ENCODE measurements at places on chromosomes 6 and 20.
A peak's percentile ranks its signal among the peaks of the same experiment; 100 is the strongest.

- DNase-seq: no peak
These were observed 46.0 kb upstream of the DACT2 start for GRCh38 chr6:168365422-168366165.

- DNase-seq: no peak
These were observed 111.7 kb upstream of the SLC22A23 start for GRCh38 chr6:3568396-3569082.

DNA sequence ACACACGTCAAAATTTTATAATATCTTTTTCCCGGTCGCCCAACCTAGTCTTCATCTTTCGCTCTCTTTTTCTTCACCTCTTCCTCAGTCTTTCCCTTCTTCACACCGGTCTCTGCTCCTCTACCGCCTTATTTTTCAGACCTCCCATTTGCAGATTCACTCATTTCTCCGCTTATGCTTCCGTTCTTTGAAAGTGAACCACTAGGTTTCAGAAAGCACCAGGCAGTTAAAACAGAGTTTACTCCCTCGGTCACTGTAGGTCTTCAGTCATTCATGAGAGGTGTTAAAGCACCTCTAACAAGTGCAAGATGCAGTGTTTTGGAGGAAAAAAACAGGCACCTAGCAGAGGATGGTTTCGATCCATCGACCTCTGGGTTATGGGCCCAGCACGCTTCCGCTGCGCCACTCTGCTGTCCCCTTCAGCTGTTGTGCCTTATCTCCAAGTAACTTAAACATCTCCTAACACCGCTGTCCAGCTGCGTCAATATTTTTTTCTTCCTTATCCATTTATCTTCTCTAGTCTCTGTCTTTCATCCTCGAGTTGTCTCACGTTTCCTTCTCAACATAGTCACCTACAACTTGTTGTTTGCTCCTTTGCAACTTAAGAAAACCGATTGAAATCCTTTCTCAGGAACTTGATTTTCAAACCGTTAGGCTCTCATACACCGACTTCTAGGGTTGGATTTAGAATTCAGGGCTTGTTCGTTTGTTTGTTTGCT, 119.7 kb upstream of the ZNF184 start:
- peak; percentile 15 for DNase-seq

DNA sequence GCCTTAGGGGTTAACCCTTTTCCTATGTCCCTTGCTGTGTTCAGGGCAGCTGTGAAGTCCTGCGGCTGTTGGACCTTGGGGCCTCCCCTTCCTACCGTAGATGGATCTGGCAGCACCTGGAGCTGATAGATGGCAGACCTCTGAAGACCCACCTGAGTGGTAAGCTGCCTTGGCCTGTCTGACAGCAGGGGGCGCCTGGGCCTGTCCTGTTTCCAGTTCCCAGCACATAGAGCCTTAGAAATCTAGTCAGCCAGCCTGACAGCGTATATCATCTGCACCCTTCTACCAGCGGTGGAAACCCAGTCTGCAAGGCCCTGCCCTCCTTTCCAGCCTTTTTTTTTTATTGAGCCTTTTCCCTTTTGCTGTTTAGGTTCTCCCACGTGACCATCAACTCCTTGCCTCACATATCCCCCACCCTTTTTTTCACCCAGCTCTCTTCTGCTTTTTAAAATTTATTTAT, 26.6 kb downstream of the CNBD2 start:
- peak; percentile 81 for DNase-seq

DNA sequence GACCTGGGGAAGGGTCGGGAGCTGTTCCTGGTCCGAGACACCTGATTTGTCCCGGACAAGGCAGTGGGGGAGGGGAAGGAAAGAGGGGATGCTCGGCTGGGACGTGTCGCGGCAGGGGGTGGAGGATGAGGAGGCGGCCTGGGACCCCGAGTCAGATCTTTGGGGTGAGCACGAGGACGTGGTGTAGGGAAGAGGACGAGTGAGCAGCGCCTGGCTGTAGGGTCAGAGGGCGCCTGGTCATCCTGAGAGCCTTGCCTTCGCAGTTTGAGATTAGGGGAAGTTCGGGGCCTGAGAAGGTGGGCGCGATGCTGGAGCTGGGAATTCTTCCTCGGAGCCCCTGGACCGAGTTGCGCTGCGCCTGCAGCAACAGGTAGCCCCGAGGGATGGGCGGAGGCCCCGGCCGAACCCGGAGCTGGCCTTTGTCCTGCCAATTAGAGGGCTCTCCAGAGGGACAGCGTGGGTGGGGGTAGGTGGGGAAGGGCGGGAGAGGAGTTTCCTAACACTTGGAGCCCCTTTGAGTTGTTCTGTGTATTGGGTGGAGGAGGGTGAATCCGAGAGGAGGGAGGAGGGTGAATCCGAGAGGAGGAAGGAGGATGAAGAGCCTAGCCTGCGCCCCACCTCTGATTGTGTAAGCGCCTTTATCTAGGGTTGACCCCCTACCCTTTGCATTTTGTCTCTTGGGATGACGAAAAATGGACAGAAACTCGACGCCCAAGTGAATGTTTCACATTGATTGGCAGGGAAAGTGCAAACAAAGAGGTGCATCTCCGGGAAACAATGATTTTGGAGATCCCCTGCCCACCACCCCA, 72.0 kb downstream of the SOX4 start:
- no peak for DNase-seq

DNA sequence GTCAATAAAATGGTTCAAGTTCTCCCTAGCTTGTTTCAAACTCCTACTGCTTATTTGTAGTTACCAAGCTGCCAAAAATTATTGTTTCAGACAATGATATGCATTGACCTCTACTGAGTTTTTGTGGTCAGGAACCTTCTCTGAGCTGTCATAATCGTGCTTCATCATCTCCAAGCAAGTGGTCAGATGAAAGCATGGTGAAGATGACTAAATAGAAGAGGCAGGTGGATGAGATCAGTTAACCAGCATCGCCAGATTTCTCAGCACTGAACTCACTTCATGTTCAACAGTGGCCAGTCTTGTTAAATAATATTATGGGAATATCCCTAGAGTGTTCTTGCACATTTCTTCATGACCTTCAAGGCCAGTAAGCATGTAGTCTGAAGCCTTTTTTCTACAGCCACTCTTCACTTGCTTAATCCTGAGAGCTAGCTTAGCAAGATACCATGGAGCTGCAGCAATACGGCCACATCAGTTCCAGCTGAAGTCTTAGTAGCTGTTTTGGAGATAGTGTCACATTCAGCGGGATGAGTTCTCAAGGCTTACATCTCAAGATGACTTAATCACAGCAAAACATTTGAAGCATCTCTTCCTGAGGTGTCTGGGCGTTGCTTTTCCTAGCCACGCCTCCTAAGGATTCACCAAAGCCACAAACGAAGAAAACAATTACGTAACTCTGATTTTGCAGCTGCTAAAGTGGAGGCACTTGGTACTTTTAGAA, 101.6 kb upstream of the TMEM30A start:
- no peak for DNase-seq

DNA sequence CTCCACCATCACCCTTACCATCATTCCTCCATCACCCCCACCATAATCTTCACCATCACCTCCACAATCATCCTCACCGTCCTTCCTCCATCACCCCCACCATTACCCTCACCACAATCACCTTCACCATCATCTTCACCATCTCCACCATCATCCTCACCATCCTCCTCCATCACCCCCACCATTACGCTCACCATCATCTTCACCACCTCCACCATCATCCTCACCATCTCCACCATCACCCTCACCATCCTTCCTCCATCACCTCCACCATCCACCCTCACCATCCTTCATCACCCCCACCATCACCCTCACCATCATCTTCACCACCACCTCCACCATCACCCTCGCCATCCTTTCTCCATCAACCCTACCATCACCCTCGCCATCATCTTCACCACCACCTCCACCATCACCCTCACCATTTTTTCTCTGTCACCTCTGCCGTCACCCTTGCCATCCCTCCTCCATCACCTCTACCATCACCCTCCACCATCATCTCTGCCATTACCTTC, 33.1 kb upstream of the MPC1 start:
- DNase-seq: no peak

- no peak for DNase-seq
These were observed 7.7 kb downstream of the HDDC2 start for GRCh38 chr6:125294036-125294435.

DNA sequence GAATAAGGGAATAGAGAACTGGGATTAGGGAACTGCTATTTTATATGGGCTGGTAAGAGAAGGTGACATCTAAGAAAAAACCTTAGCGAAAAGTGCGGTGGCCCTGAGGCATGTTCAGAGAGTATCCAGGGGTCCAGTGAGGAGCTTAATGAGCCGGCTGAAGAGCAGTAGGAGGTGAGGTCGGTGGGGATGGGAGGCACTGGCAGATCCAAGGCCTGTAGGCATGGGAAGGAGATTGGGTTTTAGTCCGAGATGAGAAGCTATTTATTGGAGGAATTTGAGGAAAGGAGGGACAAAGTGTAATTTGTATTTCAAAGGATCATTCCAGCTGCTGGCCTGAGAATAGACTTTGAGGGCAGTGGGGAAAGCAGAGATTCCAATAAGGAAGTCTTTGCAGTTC, 123.8 kb downstream of the QKI start:
- no peak for DNase-seq

GRCh38 chr6:33987531-33988021, 158.3 kb downstream of the GRM4 start:
- DNase-seq: no peak

DNA sequence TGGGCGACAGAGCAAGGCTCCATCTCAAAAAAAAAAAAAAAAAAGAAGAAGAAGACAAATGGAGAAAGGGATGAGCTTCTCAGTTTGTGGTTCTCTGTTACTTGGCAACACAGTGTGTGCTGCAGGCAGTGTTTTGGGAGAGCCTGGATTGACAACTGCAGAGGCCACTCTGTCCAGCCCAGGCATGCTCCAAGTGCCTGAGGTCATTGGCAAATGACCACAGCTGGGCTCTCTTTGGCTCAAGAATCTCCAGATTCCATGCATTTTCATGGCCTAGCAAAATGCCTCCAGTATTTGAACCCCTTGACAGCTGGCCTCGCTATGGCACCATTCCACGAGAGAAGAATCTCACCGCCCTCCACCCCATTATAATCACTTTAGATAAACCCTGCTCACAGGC, 126.2 kb downstream of the ANKRD60 start:
- DNase-seq: no peak

DNA sequence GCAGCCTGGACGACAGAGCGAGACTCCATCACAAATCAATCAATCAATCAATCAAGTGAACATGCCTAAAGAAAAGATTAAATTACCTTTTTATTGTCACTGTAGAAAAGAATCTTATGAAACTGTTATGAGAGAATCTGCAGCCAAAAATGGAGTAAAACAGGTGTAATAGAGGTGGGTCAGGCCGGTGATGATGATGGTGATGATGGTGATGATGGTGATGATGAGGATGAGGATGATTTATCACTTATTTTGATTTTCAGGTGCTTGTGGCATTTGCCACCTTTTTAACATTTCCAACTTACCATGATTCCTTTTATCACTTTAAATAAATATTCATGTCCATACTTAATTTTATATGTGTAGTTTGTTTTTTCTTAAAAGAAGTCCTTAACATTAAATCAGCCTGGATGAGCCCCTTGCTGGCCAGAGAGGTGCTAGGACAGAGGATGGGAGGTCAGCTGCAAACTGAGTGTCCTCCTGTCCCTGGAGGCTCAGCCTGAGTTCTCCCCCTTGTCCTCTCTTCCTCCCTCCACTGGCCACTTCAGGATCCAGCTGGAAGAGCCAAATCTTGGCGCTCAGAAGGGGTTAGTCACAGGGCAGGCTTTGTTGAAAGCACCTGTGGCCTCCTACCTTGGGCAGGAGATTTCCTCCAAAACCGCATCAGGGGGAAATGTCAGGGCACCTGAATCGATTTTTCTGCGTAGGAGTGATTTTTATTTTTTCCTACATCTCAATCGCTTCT, 32.6 kb downstream of the SLC2A10 start:
- no peak for DNase-seq

- DNase-seq: no peak
These were observed 426.8 kb upstream of the SOX4 start for GRCh38 chr6:21166754-21167153.

- DNase-seq: no peak
These were observed 18.7 kb upstream of the APMAP start for GRCh38 chr20:25011261-25011660.

- no peak for DNase-seq
These were observed 146.6 kb upstream of the AKIRIN2 start for GRCh38 chr6:87848616-87849015.

- no peak for DNase-seq
These were observed 326.4 kb upstream of the KHDRBS2 start for GRCh38 chr6:62612471-62612870.

GRCh38 chr6:143097224-143097795, 36.6 kb downstream of the AIG1 start:
- no peak for DNase-seq

GRCh38 chr20:19742974-19743639, 15.0 kb upstream of the RIN2 start:
- no peak for DNase-seq

- DNase-seq: no peak
These were observed 283.2 kb upstream of the FOXQ1 start for GRCh38 chr6:1028723-1029122.

DNA sequence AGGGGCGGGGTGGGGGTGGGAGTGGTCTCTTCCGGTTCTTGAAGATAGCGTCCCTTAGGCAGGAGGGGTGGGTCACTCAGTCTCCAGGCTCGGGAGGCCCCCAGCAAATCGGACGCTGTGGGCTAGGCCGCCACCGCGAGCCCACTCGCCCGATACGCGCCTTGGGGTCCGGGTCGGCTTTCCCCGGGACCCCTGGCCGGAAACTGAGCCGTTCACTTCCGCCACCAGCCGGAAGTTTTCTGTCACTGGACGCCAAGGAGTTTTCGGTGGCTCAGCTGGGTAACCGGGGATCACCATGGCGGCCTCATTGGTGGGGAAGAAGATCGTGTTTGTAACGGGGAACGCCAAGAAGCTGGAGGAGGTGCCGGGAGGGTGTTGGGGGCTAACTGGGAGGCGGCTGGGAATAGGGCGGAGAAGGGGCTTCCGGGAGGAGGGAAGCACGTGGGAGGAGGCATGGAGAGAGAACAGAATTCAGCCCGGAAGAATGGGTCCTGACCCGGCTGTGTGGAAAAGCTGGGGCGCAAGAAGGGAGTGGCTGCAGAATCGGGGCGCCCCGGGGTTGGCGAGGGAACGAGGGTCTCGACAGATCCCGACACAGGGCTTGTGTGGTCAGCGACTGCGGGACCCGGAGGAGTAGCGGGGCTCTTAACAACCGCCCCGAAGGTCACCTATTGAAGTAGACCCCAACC, at the start of gene ITPA:
TSS of gene ITPA (plus strand) at position 242 of the 689 bp plus-strand sequence. CDS start at position 296, 54 bp downstream.
- peak; percentile 42 for DNase-seq

- DNase-seq: no peak
These were observed 865 bp upstream of the DAAM2 start for GRCh38 chr6:39791311-39791710.

Measured in dermis microvascular lymphatic vessel endothelial cell (primary cell).